Kidney capillary endothelial cell (primary cell): ENCODE measurements at places on chromosomes 7 and 10.

- DNase-seq, result no peak
These were observed 11.7 kb upstream of the EDRF1 start for GRCh38 chr10:125707541-125708468.

- DNase-seq, result no peak
These were observed 185.0 kb downstream of the BICC1 start for GRCh38 chr10:58697691-58698090.

DNA sequence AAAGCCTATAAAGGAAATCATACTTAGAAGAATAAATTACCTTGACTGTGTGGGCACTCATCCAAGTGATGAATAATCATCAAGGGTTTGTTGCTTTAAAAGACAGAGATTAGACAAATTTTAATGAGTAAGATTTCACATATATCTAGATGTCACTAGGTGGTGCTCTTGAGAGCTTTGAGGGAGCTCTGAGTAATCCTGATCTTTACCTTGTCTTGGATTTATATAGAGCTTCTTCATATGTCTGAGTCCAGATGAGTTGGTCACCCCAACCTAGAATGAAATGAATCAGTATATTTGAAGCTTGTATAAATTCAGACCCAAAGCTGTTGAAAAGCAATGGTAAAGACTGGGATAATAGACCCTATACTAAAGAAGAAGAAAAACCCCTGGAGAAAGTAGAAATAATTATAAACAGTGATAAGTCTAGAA is 3.7 kb downstream of the AGR2 start:
- DNase-seq, result peak; percentile 68

DNA sequence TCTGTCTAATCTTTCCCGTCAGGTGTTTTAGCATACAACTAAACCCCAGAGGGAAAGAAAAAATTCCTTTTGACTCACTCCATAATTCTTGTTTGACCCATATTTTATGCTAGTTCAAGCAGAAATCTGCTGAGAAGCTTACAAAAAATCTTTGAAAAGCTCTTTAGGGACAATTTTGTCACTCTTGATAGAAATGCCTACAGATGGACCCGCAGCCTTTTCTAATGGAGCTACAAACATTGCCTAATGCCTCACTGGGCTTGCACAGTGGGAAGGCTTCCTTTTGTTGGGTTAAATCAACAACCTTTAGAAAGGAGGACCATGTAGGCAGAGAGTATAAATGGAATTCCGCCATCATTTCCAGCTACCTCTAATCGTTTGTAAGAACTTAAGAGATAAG is 344.5 kb downstream of the PCLO start:
- no peak for DNase-seq

- DNase-seq, result no peak
These were observed 2.3 kb upstream of the RSBN1L start for GRCh38 chr7:77693830-77694583.

GRCh38 chr10:57008189-57008588 is 647.1 kb upstream of the ZWINT start:
- DNase-seq, result no peak

GRCh38 chr10:123608047-123608446 is 58.1 kb upstream of the GPR26 start:
- DNase-seq, result no peak
